Fibroblast of skin of right biceps (primary cell): ENCODE measurements at places on chromosomes 5 and 9.

DNA sequence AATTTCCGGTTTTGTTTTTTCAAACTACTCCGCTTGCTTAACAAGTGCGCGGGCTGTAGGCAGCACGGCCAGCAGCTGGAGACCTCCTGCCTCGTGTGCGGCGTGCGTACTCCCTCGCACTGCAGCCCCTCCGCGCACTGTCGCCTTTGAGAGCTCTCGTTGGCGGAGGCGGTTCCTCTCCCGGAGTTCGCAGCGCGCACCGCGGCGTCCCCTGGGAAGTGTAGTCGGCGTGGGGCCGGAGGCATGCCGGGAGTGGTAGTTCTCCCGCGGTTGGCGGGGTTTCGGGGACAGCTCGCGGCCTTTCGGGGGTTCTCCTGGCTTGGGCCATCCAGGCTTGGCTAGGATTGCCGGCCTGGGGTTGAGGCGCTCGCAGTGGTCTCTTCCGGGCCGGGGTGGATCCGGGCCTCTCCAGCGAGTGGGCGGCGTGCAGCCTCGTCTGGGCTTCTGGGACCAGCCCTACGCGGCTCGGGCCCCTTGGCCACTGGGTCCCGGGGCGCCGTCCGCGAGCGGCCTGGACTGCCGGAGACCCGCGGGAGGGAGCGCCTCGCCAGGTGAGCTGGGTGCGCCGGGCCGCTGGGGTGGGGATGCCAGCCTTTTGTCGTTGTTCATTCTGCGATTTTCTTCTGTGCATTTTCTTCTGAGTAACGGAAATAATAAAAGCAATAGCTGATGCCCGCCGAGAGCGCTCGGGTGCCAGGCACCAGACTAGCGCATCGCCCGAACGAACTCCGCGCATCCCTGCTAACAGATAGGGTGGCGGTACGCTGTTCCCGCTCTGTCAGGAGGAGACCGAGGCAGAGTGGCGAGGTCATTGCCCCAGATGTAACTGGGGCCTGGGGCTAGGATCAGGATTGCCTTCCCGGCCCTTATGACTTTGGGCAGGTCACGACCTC, at the start of gene ZNF354C:
Gene ZNF354C, plus strand, starts transcription at position 258 of the 893 bp plus-strand sequence. CDS start 1,696 bp downstream, outside the sequence.
- DNase-seq: peak; percentile 92

DNA sequence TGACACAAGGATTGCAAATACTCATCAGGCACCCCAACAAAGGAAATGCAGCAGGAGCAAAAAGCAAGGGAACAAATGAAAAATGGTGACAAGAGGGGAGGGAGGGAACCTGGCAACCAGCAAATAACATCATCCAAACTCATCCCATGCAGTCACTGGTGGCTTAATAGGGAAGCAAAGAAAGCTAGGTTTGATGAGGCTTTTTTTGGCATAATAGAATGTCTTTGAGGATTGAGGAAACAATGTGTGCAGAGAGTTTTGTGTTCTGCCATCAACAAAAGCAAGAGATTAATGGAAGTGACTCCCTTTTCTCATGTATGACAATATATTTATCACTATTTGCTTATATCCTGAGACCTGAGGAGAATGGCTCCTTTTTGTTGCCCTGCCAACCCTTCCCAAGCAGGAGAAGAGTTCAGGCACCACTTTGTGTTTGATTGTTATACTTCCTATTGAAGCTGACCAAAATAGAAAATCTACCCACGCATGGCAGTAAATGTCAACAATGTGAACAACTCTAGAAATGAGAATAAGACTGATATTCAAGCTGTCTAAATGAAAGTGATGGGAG, 375.7 kb downstream of the CAAP1 start:
- DNase-seq: no peak

- DNase-seq: peak; percentile 96
These were observed 38.1 kb upstream of the CD180 start for GRCh38 chr5:67234671-67235176.

DNA sequence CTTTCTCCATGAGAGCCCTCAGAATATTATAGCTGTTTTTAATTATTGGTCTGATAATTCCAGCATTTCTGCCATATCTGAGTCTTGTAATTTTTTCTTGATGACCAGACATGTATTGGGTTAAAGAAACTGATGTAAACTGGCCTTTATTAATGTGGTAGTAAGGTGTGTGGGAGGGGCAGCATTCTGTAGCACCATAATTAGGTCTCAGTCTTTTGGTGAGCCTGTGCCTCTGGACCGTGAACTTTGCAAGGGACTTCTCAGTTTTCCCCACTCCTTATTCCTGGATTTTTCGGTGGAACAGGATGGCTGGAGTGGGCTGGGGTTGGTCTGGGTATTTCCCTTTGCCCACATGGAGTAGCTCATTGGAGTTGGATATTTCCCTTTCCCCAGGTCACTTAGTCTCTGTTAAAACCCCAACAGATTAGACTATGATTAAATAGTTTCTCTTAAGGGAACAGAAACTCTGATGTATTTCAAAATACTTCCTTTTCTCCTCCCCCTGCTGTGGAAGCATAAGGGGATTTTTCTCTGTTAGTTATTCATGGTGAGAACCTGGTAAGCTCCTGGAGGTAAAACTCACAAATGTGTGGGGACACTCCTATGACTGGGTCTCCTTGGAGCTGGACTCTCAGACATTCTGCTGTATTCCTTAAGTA, 52.4 kb downstream of the FSD1L start:
- no peak for DNase-seq

- peak; percentile 92 for DNase-seq
These were observed 3.0 kb upstream of the SYNPO start for GRCh38 chr5:150637245-150638052.

DNA sequence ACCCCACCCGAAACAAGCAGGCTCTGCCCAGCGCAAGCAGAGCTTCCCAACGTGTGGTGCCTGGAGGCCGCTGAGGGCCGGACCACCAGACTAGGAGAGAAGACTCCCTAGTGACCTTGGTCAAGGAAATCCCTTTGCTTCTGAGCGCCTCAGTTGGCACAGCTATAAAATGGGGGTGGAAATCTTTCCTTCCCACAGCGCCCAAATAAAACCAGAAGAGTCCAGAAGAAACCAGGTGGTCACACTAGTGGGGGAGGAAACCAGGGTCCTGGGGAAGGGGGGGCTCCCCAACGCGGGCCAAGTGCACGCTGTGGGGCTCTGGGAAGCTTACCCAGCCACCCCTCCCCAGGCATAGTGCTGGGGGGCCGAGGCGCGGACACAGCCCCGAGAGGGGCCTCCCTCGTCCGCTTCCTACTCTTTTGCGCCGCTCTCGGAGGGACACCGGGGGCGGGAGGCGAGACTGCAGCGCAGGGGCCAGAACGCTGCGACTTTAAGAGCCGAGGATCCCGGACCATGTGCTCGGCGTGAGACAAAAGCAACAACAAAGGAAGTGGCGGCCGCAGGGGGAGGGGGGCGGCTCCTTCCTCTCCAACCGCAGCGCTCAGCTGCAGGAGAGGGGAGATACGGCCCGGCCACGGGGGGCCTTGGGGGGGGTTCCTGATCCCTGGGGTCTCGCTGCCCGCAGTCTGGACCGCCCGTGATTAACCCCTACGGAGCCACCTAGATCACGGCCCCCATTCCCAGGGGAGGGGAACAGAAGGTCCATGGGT, 885 bp downstream of the RNF44 start:
- DNase-seq: peak; percentile 87

GRCh38 chr5:157350939-157351801, 85.2 kb downstream of the CYFIP2 start:
- DNase-seq: no peak

DNA sequence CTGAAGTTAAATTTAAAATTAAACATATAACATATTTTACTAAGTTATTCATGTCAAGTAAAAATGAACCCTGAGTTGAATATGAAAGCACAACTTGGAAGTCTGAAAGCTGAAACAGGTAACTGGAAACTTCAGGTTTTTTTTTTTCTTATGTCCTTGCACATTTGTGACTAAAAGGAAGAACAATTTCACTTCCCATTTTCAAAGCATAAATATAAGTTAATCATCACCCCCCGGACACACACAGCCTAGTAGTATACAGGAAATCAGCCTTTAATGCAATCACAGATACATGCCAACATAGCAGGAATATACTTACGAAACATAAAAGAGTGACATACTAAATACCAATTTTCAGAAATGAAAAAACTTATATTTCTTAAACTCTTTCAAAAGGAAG, 225.9 kb downstream of the RFX3 start:
- no peak for DNase-seq

DNA sequence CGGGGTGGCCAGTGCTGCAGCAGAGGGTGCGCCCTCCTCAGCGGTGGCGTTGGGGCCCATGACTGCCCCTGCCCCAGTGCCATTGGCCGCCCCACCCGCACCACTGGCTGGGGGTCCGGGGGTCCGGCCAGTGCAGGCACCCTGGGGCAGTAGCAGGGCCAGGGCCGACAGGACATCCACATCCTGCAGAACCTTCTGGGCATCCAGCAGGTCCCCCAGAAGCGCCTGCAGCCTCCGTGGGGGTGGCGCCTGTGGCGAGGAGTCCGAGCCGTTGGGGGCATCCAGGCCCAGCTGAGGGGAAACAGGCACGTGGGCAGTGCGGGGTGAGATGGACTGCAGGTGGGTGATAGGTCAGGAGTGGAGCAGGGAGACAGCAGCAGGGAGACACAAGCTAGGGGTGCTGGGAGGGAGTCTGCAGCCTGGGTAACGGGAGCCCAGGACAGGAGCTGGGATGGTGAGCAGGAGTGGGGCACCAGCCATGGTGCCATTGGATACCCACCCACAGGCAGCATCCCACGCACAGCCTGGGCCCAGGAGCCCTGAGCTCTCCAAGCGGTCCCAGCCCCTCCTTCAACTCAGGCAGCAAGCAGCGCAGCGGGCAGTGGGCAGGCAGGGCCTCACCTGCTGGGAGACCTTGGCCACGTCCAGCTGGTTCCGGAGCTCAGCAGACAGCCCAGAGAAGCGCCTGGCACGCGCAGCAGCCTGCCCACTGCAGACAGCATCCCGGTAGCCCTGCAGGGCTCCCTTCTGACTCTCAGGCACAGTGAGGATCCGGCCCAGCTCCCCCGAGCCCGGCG, 7.1 kb downstream of the ABCA2 start:
- no peak for DNase-seq

- DNase-seq: peak; percentile 25
These were observed 79.5 kb downstream of the SEMA4D start for GRCh38 chr9:89418474-89418845.

- DNase-seq: no peak
These were observed 21.9 kb upstream of the ISCA1 start for GRCh38 chr9:86304236-86304730.

DNA sequence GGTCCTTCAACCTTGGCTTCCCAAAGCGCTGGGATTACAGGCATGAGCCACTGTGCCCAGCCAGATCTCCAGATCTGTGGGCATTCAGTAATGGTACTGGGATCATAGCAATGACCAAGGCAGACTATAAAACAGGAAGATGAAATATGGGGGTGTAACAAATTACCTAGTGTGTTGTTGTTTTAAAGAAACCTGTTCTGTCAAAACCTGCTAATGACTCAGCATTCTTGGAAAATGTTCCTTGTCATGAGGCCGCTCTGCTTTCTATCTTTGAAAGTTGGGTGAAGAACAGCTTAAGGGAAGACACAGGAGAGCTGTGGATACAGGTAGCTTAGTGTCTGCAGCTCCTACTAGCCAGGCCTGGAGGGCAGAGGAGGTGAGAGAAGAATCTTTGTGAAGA, 19.4 kb downstream of the TARS1 start:
- no peak for DNase-seq

DNA sequence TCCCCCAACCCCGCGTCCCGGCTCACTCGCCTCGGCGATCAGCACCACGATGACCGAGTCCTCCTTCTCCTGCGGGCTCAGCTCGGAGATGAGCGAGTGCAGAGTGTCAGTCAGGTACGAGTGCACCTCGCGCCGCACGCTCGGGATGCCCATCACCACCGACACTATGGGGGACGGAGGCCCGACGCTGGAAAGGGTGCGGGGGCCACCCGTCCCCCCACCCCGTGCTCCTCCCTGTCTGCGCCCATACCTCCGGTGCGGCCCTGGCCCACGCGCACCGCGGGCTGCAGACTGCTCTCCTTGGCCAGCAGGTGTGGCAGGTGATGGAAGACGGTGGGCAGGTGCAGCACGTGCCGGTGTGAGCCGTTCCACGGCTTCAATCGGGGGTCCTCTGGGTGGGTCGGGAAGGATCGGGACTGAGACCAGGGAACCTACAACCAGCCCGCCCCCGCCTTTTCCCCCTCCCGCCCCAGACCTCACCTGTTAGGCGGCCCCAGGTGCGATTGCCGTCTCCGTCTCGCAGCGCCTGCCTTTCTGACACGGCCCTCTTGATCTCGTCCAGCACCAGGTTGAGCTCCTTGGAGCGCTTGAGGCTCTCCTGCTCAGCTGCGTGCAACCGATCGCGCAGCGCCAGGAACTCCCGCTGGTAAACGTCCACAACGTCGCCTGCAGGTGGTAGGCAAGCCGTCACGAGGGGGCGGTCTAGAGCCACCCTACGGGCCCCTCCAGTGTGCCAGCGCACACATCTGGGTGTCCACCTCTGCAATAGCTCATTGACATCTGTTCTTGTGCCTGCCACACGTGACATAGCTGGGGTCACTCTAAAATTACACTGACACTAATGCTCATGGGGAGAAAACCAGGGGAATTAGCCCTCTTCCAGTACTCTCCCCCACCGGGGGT, 5.1 kb downstream of the MGAT4B start:
- DNase-seq: peak; percentile 56

DNA sequence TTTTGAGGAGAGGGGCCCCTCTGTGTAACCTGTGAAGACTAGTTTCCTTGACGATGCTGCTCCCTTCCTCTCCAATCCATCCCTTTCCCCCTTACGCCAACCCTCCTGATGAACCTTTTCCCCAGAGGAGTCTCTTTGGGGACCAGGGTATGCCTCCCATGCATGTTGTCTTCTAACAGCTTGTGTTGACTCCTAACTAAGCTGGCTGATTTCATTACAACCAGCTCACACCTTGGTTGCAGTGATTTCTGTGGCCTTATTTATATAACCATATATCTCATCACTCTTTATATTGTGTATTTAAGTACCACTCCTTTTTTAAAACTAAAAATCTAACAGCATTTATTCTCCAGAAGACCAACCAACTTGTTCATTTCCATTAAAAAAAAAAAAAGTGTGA, 42.5 kb downstream of the SFXN1 start:
- no peak for DNase-seq

DNA sequence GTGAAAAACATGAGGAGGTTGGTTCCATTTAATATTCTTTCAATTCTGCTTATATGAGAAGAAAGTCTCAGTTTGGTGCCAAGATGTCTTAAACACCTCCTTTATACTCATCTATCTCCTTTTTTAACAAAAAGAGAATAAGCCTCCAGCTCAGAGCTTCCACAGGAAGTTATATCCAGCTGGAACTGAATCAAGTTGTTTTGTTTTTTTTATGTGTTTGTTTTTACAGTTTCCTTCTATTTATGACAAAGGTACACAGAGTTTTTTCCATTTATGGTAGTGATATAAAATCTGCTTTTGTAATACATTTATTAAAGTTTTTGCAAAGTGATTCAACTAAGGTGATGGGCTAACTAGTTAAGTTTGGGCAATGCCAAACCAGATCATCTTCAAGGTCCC, 10.4 kb downstream of the SPARC start:
- no peak for DNase-seq
